ENCODE measurements at places on chromosomes 5 and 9.

- DNase-seq: no peak
These were observed 56.7 kb downstream of the ARHGAP26 start for GRCh38 chr5:142826741-142827492.

DNA sequence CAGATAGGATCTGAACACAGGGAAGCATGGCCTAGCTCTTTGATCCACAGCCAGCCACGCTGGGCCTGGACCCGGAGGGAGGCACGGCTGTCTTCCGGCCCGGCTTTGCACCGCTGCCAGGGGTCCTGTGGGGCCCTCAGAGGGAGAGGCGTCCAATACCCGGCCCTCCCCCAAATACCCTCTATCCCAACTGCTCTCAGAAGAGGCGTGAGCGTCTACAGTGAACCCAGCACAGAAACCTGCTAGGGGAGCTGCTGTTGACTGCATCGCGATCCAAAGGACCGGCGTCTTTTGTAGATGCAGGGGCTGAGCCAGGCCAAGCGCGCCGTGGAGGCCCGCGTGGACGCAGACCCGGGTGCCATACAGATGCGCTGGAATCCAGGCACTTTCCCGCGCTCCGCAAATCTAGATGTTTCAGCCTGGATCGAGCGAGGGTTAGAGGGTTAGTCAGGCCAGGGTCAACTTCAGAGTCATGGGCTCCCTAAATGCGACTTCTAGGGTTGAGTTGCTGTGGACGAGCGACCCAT lies 1.1 kb upstream of the TCF7 start:
- no peak for DNase-seq

DNA sequence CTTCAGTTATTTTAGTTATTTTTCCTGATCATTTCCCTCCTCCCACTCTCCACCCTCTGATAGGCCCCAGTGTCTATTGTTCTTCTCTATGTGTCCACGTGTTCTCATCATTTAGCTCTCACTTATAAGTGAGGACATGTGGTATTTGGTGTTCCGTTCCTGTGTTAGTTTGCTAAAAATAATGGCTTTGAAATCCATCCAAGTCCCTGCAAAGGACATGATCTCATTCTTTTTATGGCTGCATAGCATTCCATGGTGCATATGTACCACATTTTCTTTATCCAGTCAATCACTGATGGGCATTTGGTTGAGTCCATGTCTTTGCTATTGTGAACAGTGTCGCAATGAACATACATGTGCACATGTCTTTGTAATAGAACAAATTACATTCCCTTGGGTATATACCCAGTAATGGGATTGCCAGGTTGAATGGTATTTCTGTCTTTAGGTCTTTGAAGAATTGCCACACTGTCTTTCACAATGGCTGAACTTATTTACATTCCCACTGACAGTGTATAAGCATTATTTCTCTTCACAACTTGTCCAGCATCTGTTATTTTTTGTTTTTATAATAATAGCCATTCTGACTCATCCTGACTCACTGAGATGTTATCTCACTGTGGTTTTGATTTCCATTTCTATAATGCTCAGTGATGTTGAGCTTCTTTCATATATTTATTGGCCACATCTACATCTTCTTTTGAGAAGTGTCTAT lies 17.2 kb upstream of the DIRAS2 start:
- no peak for DNase-seq

DNA sequence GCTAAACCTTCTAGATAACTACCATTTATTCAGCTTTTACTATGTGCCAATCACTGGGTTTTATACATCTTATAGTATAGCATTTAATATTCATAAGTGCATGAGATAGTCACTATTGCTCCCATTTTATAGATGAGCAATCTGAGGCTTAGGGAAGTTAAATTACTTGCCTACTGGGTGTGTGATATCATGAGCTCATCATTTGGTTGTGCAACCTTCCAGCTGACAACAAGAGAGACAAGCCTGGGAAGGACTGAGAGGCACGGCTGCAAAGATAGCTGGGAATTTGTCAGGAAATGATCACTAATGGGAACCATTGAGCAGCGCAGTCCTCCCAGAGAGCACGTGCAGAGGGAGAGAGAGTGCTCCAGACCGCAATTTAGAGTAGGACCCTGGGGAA lies 481.6 kb upstream of the KIF2A start:
- no peak for DNase-seq

DNA sequence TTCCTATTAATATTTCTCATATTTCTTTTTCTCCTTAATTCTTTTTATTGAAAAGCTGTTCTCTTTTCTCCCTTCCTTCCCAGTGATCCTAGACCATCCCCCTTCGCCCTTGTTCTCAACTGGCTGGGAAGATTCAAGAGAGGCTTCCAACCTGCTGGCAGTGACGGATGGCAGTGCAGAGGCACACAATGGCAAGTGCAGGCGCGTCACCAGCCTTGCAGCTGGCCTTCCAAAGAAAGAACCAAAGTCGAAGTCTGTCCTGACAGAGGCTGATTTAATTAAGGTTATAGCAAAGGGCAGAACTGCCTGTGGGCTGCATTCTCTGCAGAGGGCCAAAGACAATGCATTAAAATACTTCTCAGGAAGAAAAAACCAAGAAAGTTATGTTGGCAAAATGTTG lies 7.4 kb downstream of the CEMIP2 start:
- DNase-seq: no peak

- DNase-seq: no peak
These were observed 25.5 kb upstream of the FBP1 start for GRCh38 chr9:94664801-94665200.

GRCh38 chr9:123571240-123571639 lies 215.2 kb downstream of the CRB2 start:
- DNase-seq: no peak

GRCh38 chr9:126522612-126523356 lies 90.9 kb upstream of the LMX1B start:
- DNase-seq: no peak

- no peak for DNase-seq
These were observed 21.6 kb downstream of the NCS1 start for GRCh38 chr9:130193531-130194377.

- no peak for DNase-seq
These were observed 182.5 kb downstream of the CDK5RAP2 start for GRCh38 chr9:120397453-120397852.

DNA sequence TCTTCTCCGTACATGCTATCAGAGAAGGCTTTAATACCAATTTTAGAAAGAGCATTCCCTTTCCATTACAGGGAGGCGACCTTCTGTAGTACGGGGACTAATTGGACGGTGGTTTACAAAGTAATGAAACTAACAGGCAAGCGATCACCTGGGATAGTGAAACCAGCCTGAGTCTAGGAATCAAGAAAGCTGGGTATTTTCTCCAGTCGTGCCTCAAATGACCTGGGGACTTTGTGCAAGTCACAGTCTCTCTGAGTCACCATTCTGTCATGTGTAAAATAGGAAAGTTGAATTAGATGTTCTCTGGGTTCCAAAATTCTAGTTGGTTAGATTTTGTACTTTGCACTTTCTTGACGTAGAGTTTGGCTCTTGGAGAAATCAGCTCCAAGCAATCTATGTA lies 22.7 kb upstream of the SSBP2 start:
- DNase-seq: no peak

- DNase-seq: no peak
These were observed 189.4 kb downstream of the CCDC192 start for GRCh38 chr5:127892467-127893207.
